ENCODE measurements at places on chromosomes 6 and 20. TPM values are rescaled to one million over a fixed set of nuclear protein-coding genes. Genes with fewer than 3 reads are reported as not detected.
A peak's percentile ranks its signal among the peaks of the same experiment; 100 is the strongest.

- no peak for DNase-seq
Measured at GRCh38 chr6:8539453-8539852, 104.1 kb upstream of the SLC35B3 start.

GRCh38 chr6:106247293-106247692, 78.3 kb downstream of the ATG5 start:
- no peak for DNase-seq

GRCh38 chr6:153613719-153614455, 425.2 kb upstream of the OPRM1 start:
- no peak for DNase-seq

DNA sequence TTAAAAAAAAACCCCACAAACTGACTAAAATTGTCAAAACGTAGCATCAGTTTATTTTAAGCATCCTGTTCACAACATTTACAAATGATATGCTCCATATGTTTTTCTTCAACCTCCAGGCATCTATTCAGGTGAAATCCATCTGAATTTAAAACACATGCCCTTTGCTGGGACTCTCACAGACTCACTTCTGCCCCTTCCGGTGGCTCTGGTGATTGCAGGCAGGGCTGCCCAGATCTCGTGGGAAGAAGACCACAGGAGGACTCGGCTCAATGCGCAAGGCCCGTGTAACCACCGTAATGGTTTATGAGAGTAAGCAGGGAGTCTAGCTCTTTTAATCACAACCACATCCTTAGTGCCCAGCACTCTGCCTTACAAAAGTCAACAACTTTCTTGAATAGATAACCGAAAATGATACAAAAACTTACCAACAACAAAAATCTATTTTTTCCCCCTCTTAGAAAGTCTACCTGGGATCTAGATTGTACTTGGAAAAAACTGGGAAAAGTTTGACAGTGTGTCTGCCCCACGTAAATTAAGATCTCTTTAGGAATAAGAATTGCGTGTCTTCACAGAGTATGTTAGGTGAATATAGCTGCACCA, 139.1 kb downstream of the KIF16B start:
- peak; percentile 17 for DNase-seq

DNA sequence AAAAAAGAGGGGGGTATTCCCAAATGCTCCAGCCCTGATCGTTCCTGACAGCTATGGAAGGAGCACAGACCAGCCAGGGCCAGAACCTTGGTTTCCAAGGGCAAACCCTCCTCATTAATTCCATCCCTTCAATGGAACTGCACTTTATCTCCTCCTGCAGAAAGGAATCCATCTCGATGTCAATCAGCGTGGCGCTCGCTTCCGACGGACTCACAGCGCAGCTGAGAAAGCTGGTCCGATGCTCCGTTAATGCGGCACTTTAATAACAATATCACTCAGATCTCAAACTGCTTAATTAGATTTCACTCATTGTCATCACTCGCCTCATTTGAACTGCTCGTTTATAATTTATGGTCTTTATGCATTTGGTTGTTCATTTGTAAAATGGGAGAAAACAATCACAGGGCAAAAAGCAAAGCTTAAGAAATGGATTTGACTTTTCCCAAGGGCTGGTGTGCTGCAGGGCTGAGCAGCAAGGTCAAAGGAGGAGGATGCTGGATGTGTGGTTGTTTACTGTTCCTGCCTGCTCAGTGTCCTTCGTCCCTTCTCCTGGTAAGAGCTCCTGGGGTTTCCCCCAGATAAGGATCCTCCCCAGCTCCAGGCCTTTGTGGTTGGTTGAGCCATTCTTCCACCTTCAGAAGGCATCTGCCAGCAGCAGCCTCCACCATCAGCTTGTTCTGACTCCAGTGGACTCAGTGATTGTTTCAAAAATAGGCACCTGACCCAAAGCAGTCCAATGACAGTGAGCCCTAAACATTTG, 152.7 kb downstream of the ANKRD60 start:
- no peak for DNase-seq

- no peak for DNase-seq
Measured at GRCh38 chr6:103326760-103327757, 1532.7 kb downstream of the HACE1 start.

GRCh38 chr20:14916360-14916920, 579.0 kb upstream of the FLRT3 start:
- DNase-seq = no peak

DNA sequence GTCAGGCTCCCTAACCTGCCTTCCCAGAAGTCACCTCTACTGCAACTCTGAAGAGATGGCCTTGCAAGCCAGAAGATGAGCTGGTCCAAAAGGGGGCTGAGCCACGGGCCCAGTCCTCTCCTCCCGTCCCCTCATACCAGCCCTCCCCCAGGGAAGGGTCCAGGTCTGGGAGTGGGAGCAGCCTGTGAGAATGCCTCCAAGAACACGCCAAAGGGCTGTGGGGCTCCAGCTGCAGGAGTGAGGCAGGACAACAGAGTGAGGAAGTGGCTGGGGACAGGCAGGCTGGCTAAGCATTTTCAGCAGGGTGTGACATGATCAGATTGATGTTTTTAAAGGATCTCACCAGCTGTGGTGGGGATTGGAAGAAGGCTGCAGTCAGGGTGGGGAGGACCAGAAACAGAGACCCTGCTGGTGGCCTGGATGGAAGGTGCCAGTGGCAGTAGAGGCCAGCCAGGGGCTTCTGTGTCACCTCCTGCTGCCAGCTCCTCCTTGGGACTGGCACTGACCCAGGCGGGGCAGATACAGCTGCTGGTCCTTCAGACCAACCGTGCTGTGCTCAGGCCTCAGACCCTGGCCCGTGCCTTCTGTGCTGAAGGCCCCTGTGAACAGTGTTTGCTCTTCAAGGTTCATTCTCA, 257.6 kb downstream of the NRN1 start:
- no peak for DNase-seq

- DNase-seq = no peak
Measured at GRCh38 chr20:36366623-36367369, 60.7 kb downstream of the DLGAP4 start.

DNA sequence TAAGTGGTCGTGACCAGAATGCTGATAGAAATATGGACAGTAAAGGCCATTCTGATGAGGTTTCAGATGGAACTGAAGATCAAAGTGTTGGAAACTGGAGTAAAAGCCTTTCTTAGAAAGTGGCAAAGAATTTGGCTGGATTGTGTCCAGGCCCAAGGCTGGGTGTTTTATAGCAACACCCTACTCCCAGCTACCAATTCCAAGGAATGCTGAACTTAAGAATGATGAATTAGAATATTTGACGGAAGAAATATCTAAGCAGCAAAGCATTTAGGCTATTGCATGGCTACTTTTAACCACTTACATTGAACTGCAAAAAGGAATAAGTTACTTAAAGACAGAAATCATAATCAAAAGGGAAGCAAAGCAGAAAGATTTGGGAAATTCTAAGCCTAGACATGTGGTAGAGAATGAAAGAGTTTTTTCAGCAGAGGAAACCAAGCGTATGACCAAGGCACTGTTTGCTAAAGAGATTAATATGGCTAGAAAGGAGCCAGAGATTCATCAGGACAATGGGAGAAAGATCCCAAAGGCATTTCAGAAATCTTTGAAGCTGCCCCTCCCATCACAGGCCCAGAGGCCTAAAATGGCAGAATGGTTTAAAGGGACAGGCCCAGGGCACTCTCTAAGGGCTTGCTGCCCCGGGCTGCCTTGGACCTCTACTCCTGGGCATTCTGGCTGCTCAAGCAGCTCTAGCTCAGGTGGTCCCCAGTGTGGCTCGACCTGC, 25.8 kb downstream of the SDHAF4 start:
- no peak for DNase-seq

DNA sequence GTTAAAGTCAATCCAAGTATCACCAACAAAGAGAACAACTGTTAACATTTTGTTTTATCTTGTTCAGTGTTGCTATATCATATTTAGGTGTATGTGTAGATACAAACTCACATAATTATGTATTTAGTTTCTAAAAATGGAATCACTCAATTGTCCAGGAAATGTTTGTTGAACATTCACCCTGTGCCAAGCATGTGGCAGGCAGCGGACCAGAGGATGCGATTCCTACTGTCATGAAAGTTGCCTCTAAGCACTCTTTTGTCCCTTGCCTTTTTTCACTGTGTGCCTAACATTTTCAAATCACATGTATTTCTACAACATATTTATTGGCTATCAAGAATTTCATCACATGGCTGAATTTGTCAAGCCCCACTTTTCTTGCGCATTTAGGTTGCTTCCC, 16.9 kb upstream of the TGM2 start:
- DNase-seq = no peak

GRCh38 chr20:60354024-60354580, 395.9 kb downstream of the CDH26 start:
- DNase-seq = no peak

DNA sequence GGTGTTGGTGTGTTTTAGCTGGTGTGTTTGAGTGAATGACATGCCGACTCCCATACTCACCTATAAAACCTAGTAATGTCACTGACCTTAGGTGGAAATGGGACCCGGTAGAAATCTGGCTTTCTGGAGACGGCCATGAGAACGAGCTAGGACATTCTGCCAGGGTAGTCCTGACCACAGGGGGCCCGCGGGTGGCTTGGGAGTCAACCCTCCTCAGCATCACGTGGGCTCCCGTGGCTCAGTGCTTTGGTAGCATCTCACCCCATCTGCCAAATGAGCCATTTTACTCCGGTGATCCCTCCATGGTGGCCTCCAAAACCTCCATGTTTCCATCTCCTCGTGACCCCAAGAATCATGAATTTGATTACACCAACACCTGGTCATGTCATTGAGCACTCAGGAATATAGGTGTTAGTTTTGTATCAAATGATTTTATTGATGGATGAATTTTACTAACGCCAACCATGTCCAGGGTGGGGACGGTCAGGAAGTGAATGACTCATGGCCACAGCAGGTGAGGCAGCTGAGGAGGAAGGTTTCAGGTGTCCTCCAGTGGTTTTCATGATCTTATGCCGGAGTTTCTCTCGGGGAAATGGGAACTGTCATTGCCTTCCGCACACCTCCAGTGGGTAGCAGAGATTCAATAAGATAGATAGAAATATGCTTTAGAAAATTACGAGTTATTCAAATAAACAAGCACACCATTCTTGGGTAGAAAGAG, 195.0 kb downstream of the SYNDIG1 start:
- DNase-seq = no peak

DNA sequence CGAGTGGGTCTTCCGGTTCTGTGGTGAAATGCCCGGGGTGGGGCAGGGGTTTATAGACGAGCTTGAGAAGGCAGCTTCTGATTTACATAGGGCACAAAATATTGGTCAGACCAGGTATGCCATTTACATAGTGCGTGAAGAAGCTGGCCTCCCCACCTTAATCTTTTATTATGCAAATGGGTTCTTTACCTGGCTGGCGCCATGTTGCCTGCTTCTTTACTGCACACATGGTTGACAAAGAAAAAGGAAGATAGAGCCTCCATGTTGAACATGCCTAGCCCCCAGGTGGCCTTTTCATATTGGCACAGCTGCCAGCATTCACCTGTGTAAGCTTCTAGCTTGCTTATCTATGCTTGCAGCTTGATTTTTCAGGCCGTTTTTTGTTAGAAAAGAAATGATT, 276.2 kb downstream of the PHACTR1 start:
- no peak for DNase-seq

- no peak for DNase-seq
Measured at GRCh38 chr6:14767226-14767625, 478.6 kb upstream of the JARID2 start.

DNA sequence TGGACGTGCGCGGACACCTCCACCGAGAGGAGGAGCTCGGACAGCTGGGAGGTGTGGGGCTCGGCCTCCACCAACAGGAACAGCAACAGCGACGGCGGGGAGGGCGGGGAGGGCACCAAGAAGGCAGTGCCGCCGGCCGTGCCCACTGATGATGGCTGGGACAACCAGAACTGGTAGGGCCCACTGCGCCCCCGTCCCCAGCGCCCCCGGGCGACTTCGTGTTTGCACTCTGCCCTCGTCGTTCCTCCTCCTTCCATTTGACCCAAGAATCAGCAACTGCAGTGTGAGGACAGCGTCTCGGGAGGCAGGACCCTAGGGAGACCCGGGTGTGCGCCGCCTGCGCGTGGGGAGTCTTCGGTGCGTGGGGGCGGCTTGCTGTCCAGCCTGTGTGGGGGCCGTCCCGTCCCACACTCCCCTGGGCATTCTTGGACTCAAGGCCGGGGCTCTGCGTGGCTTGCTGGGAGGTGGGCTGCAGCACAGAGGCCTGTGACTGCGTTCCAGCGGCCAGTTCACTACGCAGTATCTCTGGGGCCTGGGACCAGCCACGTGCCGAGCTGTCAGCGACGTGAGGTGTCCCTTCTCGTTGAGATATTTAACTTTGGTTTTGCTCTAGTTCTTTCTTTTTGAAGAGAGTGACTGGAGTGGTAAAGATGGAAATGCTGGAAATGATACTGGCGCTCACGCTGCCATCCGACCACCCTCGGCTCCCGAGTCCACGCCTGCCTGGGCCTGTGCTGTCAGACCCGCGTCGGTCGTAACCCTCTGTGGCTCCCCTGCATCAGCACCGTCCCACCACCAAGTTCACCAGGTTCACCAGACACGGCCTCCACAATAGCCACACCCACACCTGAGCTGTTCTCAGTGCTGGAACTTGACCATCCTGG, 5.0 kb upstream of the COL20A1 start:
- DNase-seq = no peak

DNA sequence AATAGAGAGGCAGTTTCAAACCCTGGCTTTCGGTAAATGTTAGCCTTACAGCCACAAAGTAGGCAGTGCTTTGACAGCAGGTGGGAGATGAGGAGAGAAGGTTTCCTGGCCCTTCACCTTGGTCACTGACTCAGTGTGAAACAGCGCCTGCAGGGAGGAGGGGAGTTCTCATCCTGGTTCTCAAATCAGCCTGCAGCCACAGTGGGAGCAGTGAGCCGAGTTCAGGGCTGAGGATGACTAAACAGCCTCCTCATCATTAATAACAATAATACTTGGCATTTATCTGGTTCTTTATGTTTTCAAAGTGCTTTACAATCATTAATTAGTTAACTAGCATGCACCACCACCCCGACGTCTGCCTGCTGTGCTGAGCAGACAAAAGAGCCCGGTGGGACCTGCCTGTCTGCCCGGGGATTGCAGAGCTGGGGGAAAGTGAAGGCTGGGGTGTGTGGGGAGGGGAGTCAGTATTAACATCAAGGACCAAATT, 59.6 kb downstream of the PRDM1 start:
- no peak for DNase-seq

DNA sequence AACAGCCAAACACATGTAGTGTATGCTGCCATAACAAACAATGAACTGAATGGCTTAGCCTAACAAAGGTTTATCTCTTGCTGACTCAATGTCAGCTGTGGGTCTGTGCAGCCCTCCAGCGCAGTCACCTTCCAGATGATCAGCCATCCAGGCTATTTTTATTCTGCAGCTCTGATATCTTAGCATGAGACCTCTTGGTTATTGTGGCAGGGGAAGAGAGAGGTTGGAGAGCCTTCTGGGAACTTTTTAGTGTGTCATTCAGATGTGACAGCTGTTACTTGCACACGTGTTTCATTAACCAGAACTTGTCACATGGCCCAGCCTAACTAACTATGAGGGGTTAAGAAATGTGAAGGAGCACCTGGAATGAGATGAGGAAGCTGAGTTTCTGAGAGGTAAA, 202.5 kb downstream of the DHX35 start:
- no peak for DNase-seq

The XKR7 gene
- not detected for total RNA-seq

The SPINT3 gene
- total RNA-seq = not detected

The MARCKS gene
- total RNA-seq = 8.4 TPM

The ZNF165 gene
- total RNA-seq = 2.0 TPM

The SEC23B gene
- 77.0 TPM for total RNA-seq

The MYCT1 gene
- total RNA-seq = not detected

The C6orf141 gene
- 0.25 TPM for total RNA-seq

The HM13 gene
- total RNA-seq = 191 TPM

The TRIM26 gene
- total RNA-seq = 61.6 TPM

The FRS3 gene
- total RNA-seq = 7.4 TPM

The AGPAT4 gene
- 2.0 TPM for total RNA-seq
